ENCODE measurements at places on chromosomes 6 and 20.

DNA sequence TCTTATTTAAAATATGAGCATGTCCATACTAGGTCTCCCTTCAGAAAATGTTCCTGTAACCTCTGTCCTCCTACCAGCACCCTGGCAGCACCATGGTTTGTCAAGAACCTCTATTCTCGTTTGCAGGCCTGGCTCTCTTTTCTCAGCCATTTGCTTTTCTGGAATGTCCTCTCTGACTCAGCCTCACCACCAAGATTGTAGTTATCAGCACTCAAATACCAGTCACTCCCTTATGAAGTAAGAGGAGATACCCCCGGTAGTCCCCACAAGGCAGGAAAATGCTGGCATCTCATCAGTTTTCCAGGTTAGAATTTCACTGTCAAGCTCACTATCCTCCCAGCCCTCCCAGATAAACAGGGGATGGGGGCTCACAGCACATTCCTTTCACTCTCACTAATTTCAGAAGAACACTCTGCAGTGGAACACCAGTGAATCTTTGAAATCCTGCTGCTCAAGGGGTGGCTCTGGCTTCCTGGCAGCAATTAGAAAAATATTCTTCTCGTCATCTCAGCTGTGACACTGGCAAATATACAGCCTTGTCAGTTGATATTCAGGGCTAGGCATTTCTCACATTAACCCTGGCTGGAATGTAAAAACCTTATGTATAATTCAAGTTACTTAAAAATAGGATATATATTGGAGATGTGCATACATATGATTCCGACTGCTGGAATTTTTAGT lies 129.2 kb downstream of the TBX18 start:
- ATAC-seq = no peak

- no peak for ATAC-seq
Measured at GRCh38 chr6:110188791-110189190, 8.6 kb downstream of the CDC40 start.

GRCh38 chr6:156593127-156593526 lies 184.1 kb upstream of the ARID1B start:
- no peak for ATAC-seq

- no peak for ATAC-seq
Measured at GRCh38 chr20:54633374-54634355, 158.3 kb downstream of the DOK5 start.

DNA sequence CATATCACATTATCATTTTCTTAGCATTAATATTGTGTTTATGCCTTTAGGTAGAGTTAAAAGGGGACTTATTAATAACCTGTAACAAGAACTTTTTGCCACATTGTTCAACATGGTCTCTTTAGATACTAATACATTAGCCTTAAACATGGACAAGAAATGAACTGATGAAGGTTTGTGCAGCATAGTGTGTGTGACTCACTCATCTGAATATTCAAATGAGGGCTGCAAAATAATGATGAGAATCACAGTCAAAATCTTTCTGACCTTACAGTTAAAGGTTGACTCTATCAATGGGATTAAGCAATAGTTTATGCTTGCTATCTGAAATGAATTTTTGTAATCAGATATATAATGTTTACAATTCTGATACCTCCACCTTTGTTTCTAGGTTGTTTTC lies 1189.3 kb upstream of the CITED2 start:
- ATAC-seq = peak; percentile 59

- no peak for ATAC-seq
Measured at GRCh38 chr6:144223686-144224085, 61.4 kb upstream of the UTRN start.

DNA sequence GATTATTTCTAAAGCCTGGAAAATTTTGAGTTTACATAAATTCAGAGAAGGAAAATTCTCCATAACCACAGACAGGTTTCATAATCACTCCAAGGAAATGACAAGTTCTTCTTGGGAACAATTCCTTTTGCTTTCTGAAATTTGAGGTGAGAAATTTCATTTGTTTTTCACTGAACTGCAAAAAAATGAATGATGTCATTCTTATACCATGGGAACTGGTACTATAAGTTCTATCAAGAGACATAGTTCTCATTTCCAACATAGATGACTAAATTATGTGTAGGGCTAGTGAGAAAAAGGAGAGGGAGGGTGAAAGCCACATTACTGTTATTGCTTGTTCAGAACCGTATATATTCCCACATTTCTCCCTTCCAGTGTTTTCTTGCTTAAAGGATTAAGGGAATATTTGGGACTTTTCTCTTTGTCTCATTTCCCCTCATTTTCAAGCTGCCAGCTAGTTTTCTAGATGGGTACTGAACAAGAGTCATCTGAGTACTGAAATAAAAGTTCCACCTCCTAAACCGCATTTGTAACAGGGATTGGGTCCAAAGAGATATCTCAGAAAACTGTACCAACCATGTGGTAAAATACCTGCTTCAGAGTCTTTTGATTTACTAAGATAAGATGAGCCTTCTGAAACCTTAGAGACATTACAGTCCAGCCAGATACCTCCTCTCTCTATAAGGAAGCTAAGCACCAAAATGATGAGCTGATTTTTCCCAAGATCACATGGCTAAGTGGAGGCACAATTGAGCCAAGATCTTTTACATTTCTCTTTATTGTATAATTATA lies 144.3 kb upstream of the PRDM1 start:
- no peak for ATAC-seq

GRCh38 chr6:168713839-168714238 lies 272.9 kb downstream of the SMOC2 start:
- ATAC-seq = peak; percentile 36

DNA sequence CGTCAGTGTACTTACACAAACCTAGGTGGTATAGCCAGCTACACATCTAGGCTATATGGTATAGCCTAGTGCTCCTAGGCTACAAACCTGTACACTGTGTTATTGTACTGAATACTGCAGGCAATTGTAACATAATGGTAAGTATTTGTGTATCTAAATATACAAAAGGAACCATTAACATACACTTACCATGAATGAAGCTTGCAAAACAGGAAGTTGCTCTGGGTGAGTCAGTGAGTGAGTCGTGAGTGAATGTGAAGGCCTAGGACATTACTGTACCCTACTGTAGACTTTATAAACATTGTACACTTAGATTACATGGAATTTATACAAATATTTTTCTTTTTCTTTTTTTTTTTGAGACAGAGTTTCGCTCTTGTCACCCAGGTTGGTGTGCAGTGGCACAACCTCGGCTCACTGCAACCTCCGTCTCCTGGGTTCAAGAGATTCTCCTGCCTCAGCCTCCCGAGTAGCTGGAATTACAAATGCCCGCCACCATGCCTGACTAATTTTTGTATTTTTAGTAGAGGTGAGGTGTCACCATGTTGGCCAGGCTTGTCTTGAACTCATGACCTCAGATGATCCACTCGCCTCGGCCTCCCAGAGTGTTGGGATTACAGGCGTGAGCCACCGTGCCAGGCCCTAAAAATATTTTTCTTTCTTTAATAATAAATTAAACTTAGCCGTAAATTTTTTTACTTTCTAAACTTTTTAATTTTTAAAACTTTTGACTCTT lies 15.4 kb upstream of the KIAA1755 start:
- ATAC-seq = no peak

- ATAC-seq = no peak
Measured at GRCh38 chr6:129679275-129679674, 30.7 kb downstream of the ARHGAP18 start.

DNA sequence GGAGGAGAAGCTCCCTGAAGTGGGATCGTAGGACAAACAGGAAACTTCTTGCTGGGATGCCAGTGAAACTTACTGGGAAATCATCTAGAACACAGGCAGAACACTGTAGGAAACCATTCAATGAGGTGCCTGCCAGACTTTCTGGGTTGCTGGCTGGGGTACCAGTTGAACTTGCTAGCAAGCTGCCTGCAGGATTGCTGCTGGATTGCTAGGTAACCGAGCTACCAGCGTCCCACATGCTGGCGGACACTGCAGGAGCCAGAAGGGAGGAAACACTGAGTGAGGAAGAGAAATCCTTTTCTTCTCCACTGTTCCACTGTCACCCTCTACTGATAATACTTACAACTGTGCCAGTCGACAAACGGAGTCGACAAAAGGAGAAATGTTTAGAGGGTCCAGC lies 91.3 kb upstream of the SLC35B3 start:
- ATAC-seq = no peak

DNA sequence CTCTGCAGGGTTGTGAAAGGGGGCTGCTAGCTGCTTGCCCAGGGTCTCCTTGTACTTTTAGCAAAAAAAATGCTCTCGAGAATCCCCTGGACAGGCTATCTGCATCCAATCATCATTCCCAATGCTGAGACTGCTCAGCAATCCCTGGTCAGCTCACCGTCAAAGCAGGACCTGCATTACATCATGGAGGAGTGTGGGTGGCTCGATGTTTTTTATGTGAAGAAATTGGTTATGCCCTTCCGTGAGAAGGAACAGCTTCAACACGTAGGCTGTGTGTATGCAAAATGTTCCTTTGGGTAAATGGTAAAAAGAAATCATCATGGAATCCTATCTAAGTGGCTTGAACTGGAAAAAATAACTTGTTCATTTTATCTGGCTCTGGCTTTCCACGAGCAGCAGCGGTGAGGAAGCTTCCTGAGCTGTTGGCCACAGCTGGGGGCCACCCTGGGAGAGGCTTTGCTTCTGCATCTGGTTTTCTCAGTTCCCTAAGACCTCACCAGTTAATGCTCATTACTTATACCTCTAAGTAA lies 111.4 kb downstream of the FYN start:
- no peak for ATAC-seq

DNA sequence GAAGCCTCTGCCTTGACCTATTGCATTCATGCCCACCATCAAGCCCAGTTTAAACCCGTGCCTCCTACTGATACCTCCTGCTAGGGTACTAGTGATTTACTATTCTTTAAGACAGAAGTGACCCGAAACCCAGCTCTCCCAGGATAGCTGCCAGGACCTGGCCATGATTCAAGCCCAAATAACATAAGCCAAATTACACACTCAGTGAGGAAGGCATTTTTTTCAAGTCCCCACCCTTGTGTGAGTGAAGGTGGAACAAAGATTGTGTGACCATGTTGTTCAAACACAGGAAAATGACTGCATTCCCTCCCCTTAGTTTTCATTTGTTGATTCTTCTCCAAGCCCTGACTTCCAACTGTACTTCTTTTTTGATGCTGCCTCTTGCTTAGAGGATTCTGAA lies 3.7 kb upstream of the KAT14 start:
- ATAC-seq = no peak

DNA sequence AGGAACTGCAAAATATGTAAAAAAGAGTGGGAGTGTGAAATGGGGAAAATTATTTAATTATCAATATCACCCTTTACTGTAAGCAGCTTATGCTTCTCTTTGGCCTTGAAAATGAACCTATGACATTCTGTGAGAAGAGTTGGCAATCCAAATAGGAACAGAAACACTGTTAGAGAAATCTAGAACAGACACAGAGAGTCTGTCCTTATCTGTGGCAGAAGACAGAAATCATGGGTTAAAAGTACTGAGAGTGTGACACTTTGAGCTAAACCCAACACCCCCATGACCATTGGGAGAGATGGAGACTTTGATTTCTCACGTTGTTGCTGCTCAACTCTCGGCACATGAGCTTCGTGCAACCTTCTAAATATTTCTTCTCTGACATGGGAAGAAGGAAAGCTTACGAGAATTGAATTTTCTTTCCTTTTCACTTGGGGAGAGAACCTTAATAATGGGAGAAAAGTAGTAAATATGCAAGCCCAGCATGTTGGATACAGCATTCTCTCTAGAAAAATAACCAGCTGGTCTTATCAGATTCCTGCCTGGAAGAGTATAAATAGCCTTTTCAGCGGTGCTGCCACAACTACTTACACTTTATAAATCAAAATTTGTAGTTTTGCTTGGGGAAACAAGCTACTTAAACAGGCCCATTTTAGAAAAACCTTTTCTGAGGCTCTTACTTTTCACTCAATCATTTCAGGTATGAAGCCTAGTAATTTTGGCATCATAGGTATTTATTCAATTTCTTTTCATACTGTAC lies 49.4 kb upstream of the NOX3 start:
- ATAC-seq = no peak

GRCh38 chr20:49687595-49688567 lies 25.8 kb downstream of the B4GALT5 start:
- no peak for ATAC-seq

- no peak for ATAC-seq
Measured at GRCh38 chr6:8041913-8042583, 22.1 kb downstream of the BLOC1S5 start.

DNA sequence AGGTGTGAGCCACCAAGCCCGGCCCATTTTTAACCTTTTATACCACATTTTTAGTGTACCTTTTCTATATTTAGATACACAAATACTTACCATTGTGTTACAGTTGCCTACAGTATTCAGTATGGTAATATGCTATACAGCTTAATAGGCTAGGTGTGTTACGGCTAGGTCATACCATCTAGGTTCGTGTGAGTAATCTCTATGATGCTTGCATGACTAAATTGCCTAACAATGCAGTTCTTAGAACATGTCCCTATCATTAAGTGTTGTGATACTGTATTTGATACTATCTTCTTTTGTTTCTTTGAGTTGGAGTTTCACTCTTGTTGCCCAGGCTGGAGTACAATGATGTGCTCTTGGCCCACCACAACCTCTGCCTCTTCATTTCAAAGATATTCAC lies 387.7 kb upstream of the SASH1 start:
- no peak for ATAC-seq

- no peak for ATAC-seq
Measured at GRCh38 chr20:45012682-45013302, 46.5 kb downstream of the STK4 start.

DNA sequence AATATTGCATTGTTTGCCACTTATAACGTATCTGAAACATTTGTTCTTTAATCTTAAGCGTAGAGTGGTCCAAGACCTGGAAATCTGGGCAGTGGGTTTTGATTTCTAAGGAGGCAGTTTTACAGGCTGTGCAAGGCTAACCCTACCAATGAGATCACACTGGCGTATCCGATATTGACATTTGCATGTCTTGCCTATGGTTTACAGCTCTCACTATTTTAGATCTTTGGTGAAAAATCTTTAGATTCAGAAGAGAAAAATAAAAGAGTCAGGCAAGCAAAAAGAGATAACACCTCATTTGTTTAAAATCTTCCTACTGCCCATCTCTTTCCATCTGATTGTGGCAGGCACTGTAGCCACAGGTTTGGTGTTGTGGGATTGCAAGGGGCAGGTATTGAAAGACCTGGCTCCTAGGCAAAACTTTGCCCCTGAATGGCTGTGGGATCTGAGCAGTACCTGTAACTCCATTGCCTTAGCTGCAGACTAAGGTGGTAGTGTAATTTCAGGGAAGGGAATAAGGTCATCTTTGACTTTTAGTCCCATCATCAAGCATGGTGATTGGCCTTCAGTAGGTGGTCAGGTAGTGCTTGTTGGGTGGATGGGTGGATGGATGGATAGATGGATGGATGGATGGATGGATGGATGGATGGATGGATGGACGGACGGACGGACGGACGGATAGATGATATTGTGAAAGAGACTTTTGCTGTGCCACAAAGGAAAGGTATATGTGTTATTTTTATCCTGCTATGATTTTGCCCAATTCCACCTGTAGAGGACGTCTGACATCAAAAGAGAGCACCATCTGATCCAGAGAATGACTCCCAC lies 1.9 kb downstream of the TNFAIP3 start:
- no peak for ATAC-seq

- ATAC-seq = no peak
Measured at GRCh38 chr6:166977621-166978525, 21.3 kb upstream of the CEP43 start.

- no peak for ATAC-seq
Measured at GRCh38 chr6:37561361-37561760, 61.7 kb upstream of the CCDC167 start.

GRCh38 chr20:4061987-4062386 lies 46.6 kb upstream of the RNF24 start:
- ATAC-seq = no peak

All from motor neuron (in vitro differentiated cells).